ENCODE measurements at places on chromosomes 5 and 9.

DNA sequence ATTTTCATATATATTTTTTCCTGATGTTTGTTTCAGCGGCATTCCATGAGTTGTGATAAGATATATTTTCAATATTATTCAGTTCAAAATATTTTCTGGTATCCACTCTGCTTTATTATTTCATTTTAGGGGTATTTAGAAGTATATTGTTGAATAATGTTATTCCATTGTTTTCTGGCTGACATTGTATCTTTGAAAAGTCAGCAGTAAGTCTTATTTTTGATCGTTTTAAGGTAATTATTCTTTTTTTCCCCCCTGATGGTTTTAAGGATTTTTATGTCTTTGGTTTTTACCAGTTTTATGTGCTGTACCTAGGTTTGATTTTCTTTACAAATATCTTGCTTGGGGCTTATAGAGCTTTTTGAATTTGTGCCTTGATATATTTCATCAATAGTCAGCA lies 6.6 kb upstream of the GLRA1 start:
- no peak for DNase-seq

DNA sequence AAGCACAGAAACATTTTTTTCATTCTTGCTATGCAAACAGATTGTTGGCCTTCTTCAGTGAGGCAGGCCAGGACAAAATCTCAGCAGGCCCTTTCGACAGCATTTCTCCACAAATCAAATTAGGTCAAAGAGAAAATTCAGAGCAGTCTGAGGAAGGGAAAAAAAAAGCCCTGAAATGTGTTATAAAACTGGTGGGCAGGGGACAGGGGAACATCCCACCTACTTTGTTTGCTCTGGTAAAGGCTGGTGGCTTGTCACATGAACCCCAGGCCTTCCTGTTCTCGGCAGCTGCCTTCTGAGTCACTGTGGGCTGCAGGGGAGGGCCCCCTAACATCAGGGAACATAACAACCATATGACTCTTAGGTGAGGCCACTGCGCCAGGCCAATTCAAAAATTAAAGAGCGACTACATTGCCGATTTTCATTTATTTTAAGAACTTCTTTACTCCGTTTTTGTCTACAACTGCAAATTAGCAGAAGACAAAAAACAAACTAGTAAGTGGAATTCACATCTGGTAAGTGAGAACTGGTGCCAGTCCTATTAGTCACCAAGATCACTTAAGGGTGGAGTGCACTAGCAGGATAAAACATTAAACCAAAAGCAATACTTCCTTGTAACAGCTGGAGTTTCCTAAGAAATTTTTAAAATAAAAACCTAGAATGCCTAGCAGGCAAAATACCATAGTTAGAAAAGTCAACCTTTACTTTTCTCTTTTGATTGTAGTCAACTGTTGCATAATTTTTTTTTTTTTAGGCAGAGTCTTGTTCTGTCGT lies 46.2 kb upstream of the DENND4C start:
- DNase-seq, result peak; percentile 82

GRCh38 chr5:134844252-134844651 lies 1.5 kb upstream of the C5orf24 start:
- no peak for DNase-seq

DNA sequence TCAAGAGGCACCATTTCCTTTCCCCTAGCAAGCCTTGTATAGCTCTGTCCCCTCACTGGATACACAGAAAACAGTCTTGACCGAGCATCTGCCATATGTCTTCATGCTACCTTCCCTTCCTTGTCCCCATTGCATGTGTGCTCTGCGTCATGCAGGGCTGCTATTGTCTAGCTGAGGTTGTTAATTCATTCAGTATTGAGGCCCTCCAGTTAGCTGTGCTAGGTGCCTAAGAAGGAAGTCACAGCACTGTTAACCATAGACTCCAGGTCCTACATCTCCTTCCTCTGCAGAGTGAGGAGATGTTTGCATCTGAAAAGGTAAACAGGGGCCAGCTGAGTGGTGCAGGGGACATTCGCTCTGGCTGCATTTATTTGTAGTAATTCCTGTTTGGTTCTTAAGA lies 48.2 kb downstream of the SLC1A3 start:
- no peak for DNase-seq

DNA sequence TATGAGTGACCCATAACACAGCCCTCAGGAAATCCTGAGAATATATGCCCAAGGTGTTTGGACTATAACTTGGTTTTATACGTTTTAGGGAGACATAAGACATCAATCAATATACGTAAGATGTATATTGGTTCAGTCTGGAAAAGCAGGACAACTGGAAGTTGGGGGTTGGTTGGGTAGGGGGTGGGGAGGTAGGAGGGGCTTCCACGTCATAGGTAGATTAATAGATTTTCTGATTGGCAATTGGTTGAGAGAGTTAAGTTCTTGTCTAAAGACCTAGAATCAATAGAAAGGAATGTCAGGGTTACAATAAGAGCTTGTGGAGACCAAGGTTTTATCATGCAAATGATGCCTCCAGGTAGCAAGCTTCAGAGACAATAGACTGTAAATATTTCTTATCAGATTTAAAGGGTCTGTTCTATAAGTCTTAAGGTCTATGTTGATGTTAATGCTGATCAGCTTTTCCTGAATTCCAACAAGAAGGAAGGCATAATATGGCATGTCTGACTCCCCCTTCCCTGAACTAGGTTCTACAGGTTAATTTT lies 2267.7 kb upstream of the ACO1 start:
- no peak for DNase-seq

DNA sequence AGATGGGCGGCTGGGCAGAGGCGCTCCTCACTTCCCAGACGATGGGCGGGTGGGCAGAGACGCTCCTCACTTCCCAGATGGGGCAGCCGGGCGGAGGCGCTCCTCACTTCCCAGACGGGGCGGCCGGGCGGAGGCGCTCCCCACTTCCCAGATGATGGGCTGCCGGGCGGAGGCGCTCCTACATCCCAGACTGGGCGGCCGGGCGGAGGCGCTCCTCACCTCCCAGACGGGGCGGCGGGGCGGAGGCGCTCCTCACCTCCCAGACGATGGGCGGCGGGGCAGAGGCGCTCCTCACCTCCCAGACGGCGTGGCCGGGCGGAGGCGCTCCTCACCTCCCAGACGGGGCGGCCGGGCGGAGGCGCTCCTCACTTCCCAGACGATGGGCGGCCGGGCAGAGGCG lies 140.2 kb downstream of the WDR70 start:
- DNase-seq, result no peak

DNA sequence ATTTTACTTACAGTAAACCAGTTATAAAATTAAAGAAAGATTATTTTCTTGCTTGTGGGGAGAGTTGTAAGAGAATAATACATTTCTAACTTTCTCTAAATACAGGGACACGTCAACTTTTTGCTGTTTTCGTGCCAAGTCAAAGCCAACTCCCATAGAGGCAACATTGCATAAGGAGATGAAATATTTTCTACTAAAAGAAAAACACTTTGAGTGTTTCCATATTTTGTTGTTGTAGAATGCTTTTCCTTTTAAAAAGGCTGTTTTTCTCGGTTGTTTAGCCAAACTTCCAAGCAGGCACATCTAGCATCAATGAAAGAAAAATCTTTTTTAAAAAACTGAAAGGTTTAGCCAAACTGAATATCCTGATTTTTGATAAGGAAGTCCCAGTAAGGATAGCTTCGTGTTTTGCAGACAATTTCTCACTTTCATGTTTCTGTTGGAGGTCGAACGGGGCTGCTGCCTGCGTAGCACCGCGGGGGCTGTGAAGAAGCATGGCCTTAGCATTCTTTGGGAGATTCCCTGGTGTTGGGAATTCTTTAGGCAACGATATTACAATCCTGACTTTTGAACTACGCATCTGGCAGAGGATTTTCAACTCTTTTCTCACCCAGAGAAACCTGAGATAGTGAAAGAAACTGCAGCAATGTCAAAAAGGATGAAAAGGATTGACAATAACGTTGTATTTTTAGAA lies 108.1 kb upstream of the FBXL7 start:
- DNase-seq, result no peak

- no peak for DNase-seq
Observed at GRCh38 chr9:93654351-93654961, 78.1 kb downstream of the PHF2 start.

DNA sequence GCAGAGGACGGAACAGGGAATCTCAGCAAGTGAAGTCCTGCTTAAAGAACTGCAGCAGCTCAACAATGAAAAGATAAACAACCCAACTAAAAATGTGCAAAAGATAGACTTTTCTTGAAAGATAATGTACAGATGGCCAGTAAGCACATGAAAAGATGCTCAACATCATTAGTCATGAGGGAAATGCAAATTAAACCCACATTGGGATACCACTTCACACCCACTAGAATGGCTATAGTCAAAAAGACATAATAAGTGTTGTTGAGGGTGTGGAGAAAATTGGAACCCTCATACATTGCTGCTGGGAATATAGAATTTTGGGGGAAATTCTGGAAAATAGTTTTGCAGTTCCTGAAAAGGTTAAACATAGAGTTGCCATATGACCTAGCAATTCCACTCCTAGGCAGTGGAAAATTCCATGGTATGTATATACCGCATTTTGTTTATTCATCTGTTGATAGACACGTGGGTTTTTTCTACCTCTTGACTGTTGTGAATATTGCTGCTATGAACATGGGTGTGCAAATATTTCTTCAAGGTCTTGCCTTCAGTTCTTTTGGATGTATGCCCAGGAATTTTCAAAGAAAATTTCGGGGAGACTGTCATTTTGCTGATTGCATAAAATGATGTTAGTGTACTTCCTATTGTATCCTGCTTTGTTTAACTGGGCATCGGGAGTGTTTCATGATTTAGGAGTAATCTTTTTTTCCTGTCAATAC lies 7.2 kb downstream of the CNOT8 start:
- no peak for DNase-seq

DNA sequence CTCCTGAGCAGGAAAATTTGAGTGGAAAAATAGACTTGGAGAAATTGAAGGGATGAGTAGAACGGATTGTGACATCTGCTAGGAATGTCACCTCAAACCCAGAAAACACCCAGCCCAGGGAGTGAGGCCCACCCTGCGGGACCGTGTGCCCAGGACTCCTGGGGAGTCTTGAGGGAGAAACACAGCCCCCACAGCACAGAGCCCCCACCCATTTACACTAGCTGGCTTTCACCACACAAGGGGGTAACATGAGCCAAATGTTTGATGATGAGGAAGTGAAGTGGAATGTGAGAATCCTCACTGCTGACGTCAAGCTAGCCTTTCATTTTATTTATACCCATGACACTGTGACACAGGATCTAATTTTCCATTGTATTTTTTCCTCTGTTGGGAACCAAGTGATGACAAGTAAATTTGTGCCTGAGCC lies 42.8 kb upstream of the PDE8B start:
- no peak for DNase-seq
